ENCODE measurements at places on chromosomes 7 and 10.

- no peak for DNase-seq
These were observed 30.5 kb downstream of the ARHGAP22 start for GRCh38 chr10:48574322-48574796.

GRCh38 chr7:27237735-27238334, 4.8 kb upstream of the EVX1 start:
- DNase-seq: no peak

DNA sequence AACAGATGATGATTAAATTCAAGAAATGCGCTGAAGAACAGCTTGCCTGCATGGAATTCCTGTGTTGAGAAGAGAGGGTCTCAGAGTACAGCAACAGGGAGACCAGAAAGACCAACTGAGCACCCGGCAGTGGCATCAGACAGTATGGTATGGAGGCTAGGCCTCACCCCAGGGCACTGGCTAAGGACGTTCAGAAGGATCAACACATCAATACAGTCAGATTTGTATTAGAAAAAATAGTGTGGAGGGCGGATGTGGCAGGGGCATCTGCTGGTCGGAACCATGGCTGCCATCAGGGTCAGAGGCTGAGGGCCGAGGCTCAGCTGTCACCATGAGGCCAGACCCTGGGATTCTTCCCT, 142.1 kb downstream of the ADARB2 start:
- no peak for DNase-seq

DNA sequence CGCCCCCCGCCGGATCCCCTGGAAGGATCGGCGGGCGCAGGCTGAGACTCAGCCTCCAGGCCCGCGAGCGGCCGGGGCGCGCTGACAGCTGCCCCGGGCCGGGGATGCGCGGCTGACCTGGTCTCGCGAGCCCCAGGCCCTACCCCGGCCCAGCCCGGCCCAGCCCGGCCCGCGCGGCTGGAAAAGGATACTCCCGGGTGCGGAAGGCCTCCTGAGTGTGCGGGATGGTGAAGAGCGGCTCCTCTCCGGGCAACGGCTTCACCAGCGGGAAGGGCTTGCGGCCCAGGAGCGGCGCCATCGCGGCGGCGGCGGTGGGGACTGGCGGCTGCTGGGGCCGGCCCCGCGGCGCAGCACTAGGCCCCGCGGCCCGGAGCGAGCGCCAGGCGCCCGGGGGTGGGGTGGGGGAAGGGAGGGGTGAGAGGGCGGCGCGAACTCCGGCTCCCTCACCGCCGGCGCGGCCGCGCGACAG, 423 bp downstream of the BAZ1B start:
- DNase-seq: peak; percentile 94

DNA sequence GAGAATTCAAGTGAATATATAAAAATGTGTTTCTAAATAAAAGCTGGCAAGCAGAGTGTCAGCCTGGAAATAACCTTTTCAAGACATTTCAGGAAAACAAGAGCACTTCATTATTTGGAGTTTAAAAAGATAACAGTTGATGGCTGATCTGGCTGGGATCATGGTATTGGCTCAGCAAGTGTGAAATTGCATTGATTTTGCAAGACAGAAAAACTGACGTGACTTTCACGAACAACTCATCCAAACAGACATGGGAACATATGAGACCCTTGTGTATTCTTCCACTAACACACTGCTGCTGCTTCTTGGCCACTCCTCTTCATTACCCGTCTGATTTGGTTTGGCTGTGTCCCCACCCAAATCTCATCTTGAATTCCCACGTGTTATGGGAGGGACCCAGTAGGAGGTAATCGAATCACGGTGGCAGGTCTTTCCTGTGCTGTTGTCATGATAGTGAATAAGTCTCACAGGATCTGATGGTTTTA, 108.5 kb downstream of the RAB18 start:
- DNase-seq: no peak

DNA sequence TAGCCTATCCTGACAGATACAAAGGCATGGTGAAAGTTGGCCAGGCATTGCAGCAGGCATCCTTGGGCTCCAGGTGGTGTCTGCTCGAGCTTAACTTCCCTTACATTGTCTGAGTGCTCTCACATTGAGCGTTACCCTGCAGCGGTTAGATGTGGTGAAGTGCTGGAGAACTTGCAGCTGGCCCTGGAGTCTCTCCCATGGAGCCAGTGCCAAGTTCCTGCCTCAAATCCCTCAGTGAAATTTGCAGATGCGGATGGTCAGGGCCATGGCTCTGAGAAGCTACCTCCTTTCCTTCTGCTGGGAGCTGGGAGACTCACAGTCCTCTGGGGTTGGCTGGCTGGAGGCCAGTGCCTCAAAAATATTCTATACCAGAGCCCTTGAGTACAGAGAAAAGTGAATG, 3.3 kb upstream of the ZNF746 start:
- DNase-seq: no peak

DNA sequence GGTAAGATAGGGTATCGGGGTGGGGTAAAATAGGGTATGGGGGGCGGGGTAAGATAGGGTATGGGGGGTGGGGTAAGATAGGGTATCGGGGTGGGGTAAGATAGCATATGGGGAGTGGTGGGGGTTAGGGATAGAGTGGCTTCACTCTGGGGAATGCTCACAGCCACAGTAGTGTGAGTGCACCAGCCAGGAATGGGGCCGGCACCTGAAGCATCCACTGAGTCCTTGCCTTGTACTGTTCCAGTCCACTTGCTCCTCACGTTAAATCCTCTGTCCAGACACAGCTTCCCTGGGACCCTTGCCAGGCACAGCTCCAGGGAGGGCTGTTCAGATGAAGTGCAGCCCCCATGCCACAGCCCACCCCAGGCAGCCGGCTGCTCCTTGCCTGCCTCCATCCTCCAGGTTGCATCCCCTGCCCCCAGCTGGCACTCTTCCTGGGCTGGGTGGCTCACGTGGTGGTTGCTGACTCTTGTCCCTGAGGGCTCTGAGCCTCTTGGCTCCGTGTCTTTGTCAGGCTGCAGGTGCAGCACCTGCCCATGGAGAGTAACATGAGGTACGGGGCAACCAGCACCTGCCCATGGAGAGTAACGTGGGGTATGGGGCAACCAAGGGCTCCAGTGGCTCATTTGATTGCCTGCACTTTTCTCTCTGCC, 268.4 kb downstream of the TCERG1L start:
- no peak for DNase-seq

DNA sequence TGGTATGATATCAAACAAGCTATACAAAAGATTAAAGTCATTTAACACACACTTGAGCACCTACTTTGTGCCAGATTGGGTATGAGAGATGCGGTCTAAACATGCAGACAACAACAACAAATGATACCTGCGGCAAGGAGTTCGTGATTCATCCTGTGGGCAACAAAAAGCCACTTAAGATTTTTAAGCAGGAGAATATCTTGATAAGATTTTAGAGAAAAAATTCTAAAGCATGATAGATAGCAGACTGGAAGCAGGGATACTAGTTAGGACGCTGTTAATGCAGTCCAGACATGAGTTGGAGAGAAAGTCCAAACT, 1.6 kb upstream of the KBTBD2 start:
- DNase-seq: no peak

GRCh38 chr10:44126291-44126717, 258.6 kb downstream of the CXCL12 start:
- no peak for DNase-seq

GRCh38 chr10:96670786-96671185, 49.5 kb downstream of the PIK3AP1 start:
- DNase-seq: no peak

GRCh38 chr10:67221939-67222494, 296.2 kb downstream of the LRRTM3 start:
- DNase-seq: no peak

- DNase-seq: no peak
These were observed 61.7 kb downstream of the CDH23 start for GRCh38 chr10:71458387-71458786.

- no peak for DNase-seq
These were observed 188.1 kb upstream of the TMEM72 start for GRCh38 chr10:44723082-44723481.

- DNase-seq: no peak
These were observed 42.2 kb upstream of the EGR2 start for GRCh38 chr10:62858364-62858763.

- DNase-seq: no peak
These were observed 57.2 kb downstream of the AKR1E2 start for GRCh38 chr10:4883079-4883739.

- DNase-seq: no peak
These were observed 62.8 kb upstream of the SAMD8 start for GRCh38 chr10:75048669-75049098.

DNA sequence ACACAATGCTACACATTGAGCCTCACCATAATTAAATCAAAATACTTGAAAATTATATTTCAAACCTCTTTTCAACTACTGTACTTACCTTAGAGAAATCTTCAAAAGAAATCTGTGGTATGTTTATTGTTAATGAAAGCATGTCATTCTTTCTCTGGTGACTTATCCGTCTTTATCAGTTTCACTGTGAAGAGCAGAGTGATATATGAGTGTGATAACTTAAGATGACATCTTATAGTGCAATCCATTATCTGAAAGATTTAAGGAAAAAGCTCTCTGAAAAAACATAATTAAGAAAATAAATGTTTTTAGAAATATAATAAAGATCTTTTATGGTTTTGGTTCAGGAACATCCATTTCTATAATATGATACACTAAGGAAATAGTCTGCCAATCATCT, 911.6 kb upstream of the C7orf33 start:
- DNase-seq: no peak

- DNase-seq: peak; percentile 32
These were observed 327.6 kb downstream of the TNS3 start for GRCh38 chr7:47254081-47254977.

- DNase-seq: no peak
These were observed 175.5 kb downstream of the SDHAF3 start for GRCh38 chr7:97293031-97293430.

GRCh38 chr10:68166871-68167585, 57.7 kb downstream of the MYPN start:
- DNase-seq: no peak

GRCh38 chr7:65411249-65411648, 37.6 kb downstream of the ZNF92 start:
- DNase-seq: no peak

- no peak for DNase-seq
These were observed 185.0 kb downstream of the TCF7L2 start for GRCh38 chr10:113135025-113135424.

DNA sequence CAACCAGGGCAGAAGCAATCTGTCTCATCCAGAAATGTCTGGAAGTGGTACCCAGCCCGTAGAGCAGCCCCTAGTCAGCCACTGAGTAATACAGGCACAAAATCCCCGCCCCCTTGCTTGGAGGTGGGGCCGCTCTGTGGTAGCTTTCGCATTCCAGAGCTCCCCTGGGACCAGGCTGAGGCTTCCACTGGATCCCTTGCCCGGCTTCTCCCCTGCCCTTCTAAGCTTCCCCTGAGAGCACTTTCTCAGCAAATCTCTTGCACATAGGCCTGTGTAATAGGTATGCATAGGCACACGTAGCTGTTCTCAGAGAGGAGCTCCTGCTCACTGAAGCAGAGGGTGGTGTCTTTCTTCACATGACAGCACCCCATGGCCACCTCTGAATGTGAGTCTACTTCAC, 144.2 kb downstream of the BMS1 start:
- DNase-seq: no peak

DNA sequence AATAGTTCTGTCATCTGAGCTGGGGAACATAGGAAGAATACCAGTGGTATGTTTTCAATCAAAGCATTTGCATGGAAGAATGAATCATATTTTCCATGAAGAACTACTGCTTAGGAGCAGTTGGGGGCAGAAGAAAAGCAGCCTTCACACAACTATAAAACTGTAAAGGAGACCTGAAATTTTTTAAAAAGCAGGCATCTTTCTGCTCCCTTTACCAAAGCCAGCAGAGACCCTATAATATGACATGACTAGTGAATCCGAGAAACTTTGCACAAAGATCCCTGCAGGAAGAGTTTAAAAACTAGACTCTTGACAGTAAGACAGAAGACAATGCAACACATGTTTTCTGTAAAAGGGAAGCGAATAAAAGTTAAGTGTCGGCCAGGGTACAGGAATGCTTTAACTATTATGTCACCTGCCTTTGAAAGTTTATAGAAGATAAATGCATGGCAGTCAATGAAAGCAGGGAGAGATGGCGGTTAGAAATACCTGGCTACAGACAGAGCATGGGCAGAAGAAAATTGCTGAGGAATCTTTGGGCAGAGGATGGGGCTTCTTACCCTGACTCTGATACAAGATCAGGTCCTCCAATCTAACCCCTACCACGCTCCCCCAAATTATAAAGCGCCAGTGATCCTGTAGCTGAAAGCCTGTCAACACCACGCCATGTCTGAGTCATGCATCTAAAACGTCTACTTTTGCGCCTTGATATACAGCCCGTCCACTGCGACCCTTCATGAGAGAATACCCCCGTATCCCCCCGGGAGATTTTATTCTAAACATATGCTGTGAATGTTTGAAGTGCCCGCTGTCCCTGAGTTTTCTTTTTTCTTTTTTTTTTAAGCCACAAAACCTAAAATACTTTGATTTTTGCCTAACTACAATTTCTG, 93.1 kb downstream of the GLI3 start:
- no peak for DNase-seq

DNA sequence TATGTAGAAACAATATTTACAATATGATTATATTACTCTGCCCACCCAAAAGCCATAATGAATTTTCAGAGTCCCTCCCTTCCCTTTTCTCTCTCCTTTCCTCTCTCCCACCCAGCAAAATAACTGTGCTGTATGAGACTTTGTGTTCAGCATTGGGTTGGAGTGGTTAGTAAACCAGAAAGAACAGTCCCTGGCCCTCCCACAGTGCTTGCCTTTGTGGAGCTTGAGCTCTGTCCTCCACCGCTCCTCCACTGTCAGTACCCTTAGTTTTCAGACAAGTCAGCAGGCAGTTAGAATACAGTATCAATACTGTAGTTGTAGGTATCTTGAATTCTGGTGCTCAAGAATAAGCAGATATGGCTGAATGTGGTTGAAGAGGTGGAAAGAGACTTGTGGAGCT, 92.7 kb downstream of the CDK14 start:
- DNase-seq: no peak

DNA sequence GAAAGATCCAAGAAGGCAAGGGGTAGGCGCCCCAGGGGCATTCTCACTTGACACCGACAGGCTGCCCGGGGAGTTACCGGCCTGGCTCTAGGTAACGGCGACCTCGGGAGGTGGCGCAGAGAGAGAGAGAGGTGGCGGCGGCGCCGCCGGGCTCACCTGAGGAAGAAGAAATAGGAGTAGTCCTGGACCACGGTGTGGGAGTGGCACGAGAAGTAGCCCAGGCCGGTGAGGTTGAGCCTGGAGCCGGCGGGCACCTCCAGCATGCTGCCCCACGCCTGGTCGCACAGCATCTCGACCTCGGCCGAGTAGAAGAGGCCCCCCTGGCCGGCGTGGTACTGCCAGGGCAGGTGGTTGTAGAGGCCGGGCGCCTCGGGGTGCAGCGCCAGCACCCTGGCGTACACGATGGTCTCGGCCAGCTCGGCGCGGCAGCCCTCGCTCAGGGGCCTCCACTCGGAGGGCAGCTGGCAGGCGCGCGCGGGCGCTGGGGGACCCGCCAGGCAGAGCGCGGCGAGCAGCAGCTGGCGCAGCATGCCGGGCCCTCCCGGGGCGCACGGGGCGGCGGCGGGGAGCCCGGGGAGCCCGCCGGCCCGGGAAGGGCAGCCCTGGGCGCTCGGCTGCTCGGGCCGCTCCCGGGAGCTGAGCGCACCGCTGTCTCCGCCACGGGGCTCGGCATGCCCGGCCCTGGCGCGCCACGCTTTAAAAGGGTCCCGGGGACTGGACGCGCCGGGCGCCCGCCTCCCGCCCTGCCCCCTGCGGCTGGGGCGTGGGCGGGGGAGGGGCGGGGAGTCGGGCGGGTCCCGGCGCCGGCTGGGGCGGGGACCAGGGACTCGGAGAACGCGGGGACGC, at the start of gene CCDC3:
Gene CCDC3, minus strand, starts transcription at position 673 of the 846 bp plus-strand sequence. Its CDS starts 143 bp downstream, at position 530.
- DNase-seq: no peak
